Endothelial cell of umbilical vein (primary cell): ENCODE measurements at places on chromosomes 6 and 20. TPM values are rescaled to one million over a fixed set of nuclear protein-coding genes. Genes with fewer than 3 reads are reported as not detected.
A peak's percentile ranks its signal among the peaks of the same experiment; 100 is the strongest.

GRCh38 chr6:107115695-107116327 lies 496 bp upstream of the BEND3 start:
- peak; percentile 54 for DNase-seq

GRCh38 chr6:131112249-131112648 lies 23.0 kb upstream of the AKAP7 start:
- no peak for DNase-seq

GRCh38 chr6:89530982-89531381 lies 98.0 kb downstream of the ANKRD6 start:
- no peak for DNase-seq

GRCh38 chr6:82363428-82364086 lies at the start of gene TPBG:
TSS of gene TPBG (plus strand) at chr6:82363817. CDS start at chr6:82364962, 1,145 bp downstream.
- DNase-seq, result peak; percentile 38

- no peak for DNase-seq
Observed at GRCh38 chr6:8845690-8846089, 410.3 kb upstream of the SLC35B3 start.

GRCh38 chr6:30769853-30770524 lies 25.6 kb upstream of the IER3 start:
- DNase-seq, result no peak

GRCh38 chr20:53427951-53428350 lies 165.7 kb downstream of the ZNF217 start:
- no peak for DNase-seq

DNA sequence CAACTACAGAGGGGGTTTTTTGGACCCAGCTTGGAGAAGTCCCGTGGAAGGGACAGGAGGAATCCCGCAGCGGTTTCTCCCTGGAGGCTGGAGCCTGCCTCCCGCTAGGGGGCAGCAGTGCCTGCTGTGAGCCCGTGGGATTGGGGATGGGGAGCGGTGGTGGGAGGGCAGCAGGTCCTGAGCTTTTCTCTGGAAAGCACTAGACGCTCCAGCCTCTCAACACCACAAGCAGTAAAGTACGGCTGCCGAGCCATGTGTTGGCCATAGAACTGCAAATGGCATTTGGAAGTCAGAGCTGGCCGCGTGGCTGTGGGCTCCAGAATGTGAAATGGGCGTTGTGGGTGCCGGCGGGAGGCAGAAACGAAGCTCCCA lies 47.8 kb downstream of the GMPR start:
- DNase-seq, result peak; percentile 19

- peak; percentile 85 for DNase-seq
Observed at GRCh38 chr6:11606332-11606731, 68.8 kb downstream of the TMEM170B start.

ACSS2 gene
- total RNA-seq, result 40.7 and 48.5 TPM in 2 replicates

ERVFRD-1 gene
- not detected in 2 replicates for total RNA-seq

CAGE1 gene
- not detected in 2 replicates for total RNA-seq

DNA sequence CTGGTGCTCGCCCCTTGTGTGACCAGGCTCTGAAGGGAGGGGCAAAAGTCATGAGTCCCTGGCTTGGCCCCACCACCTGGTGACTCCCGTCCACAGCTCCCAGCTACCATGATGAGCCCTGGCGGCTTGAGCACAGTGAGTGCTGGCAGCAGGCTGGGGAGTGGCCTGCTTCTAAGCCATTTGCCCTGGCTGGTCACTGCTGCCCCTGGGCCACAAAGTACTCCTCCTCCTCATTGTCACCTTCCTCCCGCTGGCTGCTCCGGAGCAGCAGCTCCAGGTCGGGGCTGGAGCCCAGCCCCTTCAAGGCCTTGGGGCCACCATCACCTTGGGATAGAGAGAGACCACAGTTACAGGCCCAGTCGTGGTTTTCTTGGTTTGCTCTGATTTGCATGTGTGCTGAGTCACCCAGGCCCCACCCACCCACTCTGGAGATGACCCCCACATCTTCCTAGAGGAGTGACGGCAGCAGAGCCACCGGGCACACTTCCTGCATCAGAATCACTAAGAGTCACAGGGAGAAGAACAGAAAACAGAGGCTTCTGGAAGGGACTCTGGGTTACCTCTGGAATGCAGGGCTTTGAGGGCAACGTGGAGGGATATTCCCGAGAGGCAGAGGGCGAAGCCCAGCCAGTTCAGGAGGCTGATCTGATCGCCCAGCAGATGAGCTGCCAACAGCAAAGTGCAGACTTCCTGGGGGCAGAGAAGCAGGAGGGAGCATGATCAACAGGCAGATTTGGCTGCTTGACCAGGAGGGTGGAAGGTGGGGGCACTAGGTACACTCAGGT lies 42.1 kb upstream of the CDH22 start:
- peak; percentile 60 for DNase-seq

DNA sequence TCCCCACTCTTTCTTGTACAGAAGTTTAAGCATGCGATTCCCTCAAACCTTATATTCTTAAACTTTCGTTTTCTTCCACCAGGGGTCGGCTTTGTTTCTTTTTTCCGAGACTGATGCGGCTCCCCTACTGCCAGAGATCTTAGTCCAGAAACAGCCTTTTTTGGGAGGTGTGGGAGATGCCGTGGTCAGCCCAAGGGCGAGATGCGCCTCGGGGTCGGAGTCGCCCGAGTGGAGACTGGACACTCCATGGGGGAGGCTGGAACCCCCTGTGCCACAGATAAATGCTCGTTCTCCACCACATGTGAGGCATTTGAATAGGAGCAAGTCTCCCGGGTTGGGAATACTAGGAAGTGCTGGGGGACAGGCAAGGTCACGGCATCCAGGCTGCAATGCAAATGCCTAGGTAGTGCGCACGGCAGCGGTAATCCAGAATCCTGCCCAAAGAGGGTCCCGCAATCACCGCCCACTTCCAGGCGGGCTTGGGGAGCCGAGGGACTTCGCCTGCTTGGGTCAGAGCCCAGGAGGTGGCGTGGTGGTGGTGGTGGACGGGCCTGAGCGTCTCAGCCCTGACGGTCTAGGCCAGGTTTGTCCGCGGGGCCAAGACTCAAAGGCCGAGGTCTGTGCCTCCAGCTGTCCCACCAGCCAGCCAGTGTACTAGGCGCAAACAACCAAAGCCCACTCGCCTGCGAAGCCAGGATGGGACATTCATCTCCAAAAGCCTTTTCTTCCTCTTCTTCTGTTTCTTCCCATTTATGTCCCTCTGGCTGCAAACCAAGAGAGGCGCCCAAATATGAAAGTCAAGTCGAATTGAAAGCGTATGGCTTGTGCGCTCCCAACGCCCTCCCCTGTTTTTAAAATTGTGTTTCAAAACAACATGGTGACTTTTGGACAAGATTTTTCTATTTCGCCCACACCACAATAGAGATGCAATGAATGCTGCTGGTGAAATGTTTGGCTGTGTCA lies 39.3 kb upstream of the OSTM1 start:
- DNase-seq, result peak; percentile 67

RIPPLY2 gene
- 0.53 TPM in 1 of 2 replicates, not detected in the other for total RNA-seq

OXT gene
- total RNA-seq, result not detected in 2 replicates

MCHR2 gene
- total RNA-seq, result not detected in 2 replicates

DNA sequence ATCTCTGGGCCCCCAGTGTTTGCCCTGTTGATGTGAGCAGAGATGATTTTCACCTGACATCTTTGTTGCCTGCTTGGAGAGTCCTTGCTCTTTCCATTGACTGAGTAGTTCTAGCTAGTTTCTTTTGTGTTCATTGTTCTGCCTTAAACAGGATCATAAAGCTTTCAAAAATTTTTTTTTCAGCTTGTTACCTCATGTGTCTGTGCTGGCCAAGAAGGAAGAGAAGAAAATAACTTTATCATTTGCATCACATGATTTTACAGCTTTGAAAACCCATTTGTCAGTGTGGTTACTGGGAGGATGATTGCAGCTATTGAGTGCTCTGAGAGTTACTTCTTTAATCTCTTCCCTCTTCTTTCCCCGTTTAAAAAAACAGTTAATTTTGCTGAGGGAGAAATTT lies 16.0 kb downstream of the FOXO3 start:
- no peak for DNase-seq

DNA sequence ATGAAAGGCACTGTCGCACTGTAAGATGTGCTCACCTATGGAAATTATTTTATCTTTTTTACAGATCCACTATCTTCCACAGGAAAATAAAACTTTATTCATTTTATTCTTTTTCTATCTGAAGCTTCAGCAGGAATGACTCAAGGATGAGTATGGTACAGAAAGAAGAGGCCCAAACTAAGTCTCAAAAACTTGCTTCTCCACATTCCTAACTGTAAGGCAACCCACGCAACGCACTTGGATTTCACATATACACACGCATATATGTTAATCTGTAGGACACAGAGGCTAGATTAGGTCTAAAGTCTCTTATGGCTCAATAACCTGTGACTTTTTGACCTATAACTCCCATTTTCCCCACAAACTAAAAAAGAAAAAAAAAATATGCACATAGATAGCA lies 81.9 kb downstream of the RALGAPA2 start:
- DNase-seq, result no peak
